Spinal cord (tissue), 10 donors: ENCODE measurements at places on chromosomes 7 and 10. TPM values are rescaled to one million over a fixed set of nuclear protein-coding genes. Genes with fewer than 3 reads are reported as not detected.

- H3K27ac ChIP-seq = no peak overlapping the region
- no peaks in the 10 kb centered on the region for H3K36me3 ChIP-seq
- no peak for DNase-seq
- no peak overlapping the region for H3K4me3 ChIP-seq
- H3K4me1 ChIP-seq = peaks cover 3% of the 10 kb centered on the region
Measured at GRCh38 chr7:42193471-42194129, 43.4 kb downstream of the GLI3 start.

ACTL6B gene
- 35.2 TPM for total RNA-seq

DNA sequence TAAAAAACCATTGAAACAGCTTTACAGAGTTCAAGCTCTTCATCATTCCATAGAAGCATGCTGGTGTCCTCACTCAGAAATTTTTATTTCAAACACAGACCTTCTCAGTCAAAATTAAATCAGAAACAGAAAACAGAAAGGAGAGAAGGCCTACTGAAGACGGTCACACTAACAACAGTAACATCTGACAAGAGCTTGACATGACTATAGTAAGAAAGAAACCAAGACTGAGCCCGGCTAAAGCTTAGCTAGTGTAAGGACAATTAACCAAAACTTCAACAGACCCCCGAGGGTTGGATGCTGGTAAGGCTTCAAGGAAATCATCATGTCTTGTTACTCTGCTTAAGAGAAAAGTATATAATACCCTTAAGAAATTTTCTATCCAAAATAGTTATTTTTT, 38.6 kb downstream of the MTPN start:
- H3K36me3 ChIP-seq = no peaks in the 10 kb centered on the region
- no peak for DNase-seq
- H3K4me3 ChIP-seq = no peak overlapping the region
- no peak overlapping the region for H3K27ac ChIP-seq
- no peaks in the 10 kb centered on the region for H3K27me3 ChIP-seq
- no peaks in the 10 kb centered on the region for H3K4me1 ChIP-seq

DNA sequence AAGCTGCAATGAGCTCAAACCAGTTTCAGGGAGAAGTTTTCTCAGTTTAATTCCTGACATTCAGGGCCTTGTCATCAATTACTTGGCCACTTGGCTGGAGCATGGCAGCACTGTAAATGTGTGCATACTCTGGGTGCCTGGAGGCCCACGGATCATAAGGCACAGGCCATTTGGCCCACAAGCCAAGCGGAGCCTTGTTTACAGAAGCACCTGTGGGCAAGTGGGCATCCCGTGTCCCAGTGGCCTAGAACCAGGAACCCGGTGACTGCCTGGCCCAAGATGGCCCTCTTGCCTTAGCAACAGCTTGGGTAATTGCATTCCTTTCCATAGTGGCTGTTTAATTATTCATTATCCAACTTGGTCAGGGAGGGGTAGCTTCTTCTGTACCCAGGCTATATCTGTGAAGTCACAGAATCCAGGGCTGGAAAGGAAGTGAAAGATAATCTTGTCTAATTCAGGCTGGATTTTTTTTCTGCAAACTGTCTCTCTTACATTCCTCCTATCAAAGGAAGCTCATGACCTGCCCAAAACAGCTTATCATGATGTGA, 426.4 kb upstream of the ZMIZ1 start:
- no peak overlapping the region for H3K4me3 ChIP-seq
- H3K36me3 ChIP-seq = no peaks in the 10 kb centered on the region
- H3K4me1 ChIP-seq = peaks cover 11% of the 10 kb centered on the region
- DNase-seq = no peak
- H3K27me3 ChIP-seq = no peaks in the 10 kb centered on the region
